NCI-H524 (cell line): ENCODE measurements at places on chromosomes 6 and 20.

DNA sequence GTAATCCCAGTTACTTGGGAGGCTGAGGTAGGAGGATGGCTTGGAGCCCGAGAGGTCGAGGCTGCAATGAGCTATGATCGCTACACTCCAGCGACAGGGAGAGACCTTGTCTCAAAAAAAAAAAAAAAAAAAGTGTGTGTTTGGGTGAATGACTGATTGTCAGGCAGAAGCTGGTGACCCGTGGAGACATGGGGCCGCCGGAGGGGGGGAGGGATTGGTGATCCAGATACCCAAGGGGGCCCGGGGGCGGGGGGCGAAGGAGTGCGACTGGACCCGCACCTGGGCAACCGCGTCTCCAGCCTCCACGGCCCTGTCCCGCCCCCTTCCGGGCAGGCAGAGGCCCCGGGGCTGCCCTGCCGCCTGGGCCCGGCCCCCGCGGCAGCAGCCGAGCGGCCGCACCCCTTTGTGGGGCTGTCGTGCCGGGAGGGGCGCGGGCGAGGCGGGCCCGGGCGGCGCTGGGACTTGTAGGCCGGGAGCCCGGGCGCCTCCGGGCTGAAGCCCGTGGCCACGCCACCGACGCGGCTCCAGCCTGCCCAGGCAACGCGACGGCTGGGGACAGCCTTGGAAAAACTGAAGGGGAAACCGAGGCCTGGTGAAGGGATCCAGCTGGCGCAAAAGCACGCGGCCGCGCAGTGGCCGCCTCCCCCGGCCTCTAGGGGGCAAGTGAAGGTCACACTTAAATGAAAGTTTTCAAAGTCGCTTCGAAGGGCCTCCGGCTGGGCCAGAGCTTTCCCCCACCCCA lies 2.1 kb upstream of the RBM38 start:
- no peak for DNase-seq

DNA sequence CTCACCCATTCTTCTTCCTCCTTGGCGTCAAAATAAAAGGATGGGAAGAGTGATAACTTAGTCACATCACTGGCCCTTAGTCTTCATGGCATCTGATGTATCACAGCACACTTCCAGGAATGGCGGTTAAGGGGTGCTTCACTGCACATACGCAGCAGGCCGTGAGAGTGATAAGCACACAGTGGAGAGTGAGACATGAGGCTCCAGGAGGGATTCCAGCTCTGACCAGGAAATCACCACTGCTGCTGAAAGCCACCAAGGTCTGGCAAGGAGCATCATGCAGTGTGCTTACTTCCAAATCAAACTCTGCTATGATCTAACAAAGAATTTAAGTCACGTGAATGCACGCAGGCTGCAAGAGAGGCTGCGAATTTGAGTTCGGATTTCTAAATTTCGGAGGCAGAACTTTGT lies 62.4 kb downstream of the ARID1B start:
- no peak for DNase-seq

DNA sequence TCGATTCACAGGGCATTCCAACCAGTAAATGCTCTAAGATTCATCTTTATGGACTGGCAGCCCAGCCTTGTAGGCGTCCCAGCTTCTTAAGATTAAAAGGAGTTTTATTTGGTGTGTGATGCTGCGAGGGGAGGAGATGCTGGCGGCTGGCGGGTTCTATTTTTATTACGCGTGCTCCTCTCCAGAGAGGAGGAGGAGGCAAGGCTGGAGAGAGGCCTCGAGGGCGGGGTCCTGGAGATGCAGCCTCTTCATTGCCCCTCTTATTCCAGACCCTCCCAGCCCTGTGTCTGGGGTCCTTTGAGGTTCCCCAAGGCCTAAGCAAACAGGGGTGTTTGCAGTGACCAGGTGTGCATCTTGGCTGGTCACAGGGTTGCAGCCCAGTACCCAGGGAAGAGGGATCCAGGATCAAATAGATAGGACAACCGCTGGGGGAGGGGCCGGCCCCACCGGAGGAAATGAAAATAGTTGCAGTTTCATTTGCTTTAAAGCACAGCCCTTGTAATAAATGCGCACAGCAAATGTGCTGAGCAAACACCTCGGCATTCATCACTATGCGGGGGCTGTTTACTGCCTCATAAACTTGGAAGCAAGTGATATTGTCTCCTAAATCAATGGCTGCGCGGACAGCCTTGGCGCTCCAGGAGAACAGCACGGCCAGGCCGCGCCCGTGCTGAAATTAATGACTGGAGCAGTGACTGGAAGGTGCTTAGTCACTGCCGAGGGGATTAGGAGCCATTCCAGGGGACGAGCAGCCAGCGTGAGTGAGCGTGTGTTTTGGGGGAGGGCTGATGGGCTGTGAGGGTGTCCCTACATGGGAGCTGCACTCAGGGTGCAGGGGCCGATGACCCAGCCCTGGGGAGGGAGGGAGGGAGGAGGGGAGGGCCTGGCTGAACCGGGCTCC lies 83.0 kb downstream of the TMEM242 start:
- peak; percentile 58 for DNase-seq

- DNase-seq = no peak
Observed at GRCh38 chr6:159904497-159904911, 13.7 kb downstream of the MAS1 start.

- no peak for DNase-seq
Observed at GRCh38 chr6:106745197-106745770, 115.9 kb downstream of the QRSL1 start.

GRCh38 chr6:37520926-37521325 lies 21.2 kb upstream of the CCDC167 start:
- peak; percentile 20 for DNase-seq
